ENCODE measurements at places on chromosomes 12 and 14.

DNA sequence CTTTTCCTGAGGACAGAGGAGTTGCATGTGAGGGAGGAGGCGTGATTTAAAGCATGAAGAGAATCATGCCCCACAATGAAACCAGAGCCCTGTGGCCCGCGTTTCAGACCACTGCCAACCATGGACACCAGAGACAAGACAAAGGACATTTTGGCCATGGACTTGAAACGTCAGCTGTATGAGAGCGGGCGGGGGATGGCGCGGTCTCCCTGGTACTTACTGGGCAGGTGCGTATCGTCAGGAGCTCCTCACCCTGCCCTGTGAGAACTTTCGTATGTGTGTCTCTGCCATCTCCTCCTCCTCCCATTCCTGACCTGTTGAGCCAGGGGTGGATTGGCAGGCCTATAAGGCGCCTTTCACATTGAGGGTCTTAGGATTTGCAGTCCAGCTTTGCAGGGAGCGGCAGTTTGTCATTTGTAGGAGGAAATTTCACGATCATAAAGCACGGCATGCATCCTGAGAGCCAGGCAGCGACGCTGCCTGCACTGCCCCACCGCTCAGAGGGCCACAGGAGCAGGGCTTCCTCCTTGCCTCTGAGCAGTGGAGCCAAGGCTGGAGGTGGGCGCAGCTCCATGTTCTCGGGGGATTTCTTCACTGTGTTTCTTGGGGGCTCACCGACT is 22.2 kb downstream of the SFSWAP start:
- no peak for DNase-seq

DNA sequence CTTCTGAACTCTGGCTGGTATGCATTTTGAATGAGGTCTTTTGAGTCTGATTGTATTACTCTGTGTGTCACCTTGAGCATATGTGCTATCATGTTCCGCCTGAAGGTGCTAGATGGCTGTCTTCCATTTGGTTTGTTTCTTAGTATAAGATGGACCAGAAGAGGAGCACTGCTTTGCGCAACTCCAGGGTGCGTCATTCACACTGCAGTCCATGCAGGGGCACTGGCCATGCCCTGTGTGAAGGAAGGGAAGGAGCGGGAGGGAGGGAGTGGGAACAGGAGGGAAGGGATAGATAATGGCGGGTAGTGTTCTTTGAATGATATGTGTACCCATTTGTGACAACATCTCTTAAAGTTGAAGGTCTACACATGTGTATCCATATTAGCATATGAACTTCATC is 8.2 kb downstream of the ZFHX2 start:
- DNase-seq, result no peak

DNA sequence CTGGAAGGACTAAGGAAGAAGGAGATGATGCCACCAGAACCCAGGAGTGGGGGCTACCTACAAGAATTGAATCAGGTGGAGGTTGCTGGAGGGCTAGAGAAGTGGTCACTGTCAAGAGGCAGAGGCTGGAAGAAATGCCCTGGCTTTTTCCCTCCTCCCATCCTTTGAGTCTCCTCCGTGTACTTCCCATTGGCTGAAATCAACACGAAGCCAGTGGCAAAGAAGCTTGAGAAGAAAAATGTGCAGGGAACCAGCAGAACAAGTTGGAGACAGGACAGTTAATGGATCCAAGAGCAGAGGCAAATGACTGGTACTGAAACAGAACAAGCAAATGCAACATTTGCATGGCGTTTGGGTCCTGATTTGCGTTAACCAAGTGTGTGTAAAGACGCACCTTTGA is 9.1 kb upstream of the FBLN5 start:
- no peak for DNase-seq

GRCh38 chr12:54988402-54989054 is 4.0 kb upstream of the TESPA1 start:
- no peak for DNase-seq

GRCh38 chr12:68587448-68587873 is 23.2 kb upstream of the RAP1B start:
- peak; percentile 60 for DNase-seq

DNA sequence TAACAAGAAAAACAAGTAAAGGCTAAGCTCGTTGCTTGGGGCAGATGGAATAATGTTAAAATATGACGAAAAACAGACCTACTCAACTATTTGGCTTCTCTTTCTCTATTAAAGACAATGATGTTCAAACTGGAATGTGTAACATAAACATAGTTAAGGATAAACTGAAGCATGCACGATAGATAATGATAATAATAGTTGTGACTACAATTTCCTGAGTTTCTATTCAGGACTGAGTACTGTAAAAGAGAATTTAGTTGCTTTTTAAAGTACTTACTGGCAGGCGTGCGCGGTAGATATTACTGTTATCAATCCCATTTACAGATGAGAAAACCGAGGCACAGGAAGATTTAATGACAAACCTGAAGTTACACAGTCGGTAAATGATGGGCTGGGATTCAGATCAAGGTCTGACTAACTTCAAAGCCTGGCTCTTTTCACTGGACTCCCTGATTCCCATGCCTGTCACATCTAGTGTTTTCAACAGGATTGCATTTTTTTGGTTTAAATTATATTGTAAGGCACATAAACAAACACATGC is 103.0 kb downstream of the CRADD start:
- no peak for DNase-seq

DNA sequence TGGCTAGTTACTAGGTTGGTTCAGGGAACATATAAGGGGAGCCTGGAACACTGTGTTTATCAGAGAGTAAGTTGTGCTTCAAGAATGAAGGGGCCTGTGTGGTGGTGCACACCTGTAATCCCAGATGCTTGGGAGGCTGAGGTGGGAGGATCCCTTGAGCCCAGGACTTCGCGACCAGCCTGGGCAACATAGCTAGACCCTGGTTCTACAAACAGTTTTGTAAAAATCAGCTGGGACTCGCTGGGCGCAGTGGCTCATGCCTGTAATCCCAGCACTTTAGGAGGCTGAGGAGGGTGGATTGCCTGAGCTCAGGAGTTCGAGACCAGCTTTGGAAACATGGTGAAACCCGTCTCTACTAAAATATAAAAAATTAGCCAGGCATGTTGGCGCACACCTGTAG is 42.1 kb upstream of the GPR132 start:
- no peak for DNase-seq

DNA sequence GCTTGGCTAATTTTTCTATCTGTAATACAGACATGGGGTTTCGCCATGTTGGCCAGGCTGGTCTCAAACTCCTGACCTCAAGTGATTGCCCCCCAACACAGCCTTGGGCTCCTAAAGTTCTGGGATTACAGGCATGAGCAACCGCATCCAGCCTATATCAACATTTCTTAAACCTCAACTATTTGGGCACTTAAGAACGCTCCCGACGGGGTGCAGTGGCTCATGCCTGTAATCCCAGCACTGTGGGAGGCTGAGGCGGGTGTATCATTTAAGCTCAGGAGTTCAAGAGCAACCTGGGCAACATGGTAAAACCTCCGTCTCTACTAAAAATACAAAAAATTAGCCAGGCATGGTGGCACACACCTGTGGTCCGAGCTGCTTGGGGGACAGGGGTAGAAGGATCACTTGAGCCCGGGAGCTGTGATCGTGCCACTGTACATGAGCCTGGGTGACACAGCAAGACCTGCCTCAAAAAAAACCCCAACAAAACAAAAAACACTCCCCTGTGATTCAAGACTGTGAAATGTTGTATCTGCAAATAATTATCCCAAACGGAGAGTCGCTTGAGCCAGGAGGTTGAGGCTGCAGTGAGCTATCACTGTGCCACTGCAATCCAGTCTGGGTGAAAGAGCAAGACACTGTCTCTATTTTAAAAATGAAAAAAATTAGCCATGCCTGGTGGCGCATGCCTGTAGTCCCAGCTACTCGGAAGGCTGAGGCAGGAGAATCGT is 21.5 kb downstream of the PPTC7 start:
- DNase-seq, result no peak

GRCh38 chr14:49641697-49642129 is 6.7 kb upstream of the DNAAF2 start:
- DNase-seq, result no peak

GRCh38 chr12:96571101-96571862 is 81.9 kb downstream of the CFAP54 start:
- DNase-seq, result no peak

- DNase-seq, result no peak
These were observed 5.6 kb downstream of the OR10P1 start for GRCh38 chr12:55642267-55642666.

DNA sequence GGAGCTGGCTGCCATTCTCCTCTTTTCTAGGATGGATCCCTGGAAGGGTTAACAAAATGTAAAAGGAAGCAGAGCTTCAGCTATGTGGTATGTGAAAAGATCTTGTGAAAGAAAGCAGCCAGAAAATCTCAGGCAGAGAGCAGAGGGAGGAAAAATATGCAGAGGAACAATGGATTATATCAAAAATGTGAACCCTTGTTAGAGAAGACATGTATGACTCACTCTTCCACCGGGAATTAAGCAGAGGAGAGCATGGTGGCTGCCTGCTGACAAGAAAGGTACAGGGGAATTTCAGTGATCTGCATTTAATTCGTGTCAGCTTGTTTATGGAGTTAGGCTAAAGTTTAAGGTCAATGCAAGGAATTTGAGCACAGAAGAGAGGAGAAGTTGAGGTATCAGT is 46.3 kb downstream of the KCNA1 start:
- DNase-seq, result no peak

DNA sequence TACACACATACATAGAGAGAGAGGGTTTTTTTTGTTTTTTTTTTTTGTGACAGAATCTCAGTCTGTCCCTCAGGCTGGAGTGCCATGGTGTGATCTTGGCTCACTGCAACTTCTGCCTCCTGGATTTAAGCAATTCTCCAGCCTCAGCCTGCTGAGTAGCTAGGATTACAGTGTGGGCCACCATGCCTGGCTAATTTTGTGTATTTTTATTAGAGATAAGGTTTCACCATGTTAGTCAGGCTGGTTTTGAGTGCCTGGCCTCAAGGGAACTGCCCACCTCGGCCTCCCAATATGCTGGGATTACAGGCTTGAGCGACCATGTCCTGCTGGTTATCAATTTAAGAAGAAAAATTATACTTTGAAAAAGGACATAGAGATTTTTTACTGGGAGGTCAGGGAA is 710.6 kb downstream of the SLC6A15 start:
- no peak for DNase-seq

GRCh38 chr12:6792522-6793201 is 3.3 kb downstream of the CD4 start:
- DNase-seq, result no peak

Measured in activated T-cell treated with anti-CD3 and anti-CD28 coated beads, Interleukin-2, amount 50 U/mL, for 48 hours (primary cell).